Tibial artery (tissue), 4 donors: ENCODE measurements at places on chromosomes 2 and 18.

DNA sequence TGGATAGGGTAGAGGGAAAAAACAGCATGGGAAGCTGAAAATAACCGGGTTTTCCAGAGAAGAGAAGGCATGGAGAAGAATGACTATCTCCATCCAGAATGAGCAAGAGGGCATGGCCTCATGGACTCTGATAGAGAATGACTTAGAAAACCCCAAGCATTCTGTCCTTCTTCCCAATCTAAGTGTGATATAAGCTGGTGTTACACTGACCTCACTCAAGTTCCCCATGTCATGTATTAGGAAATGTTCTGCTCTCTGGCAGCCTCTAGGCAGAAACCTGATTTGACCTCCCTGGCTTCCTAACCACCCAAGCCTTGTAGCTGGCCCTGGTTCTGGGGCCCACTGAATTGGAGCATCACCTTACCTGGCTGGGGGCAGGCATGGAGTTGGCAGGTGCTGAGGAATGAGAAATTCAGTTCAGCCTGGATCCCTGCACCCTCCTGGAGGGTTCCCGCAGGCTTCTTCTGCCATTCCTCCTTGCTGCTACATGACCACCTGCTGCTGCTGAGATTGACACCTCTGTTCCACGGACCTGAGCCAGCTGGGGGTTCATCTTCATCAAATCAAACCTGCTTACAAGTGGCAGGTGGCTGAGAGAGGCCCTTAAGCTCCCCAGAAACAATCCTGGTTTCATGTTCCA is 5.2 kb upstream of the SIGLEC15 start:
- H3K4me3 ChIP-seq, result no peak overlapping the region
- no peaks in the 10 kb centered on the region for H3K36me3 ChIP-seq
- no peak for DNase-seq
- H3K27me3 ChIP-seq, result no peaks in the 10 kb centered on the region

- H3K4me3 ChIP-seq, result no peak overlapping the region
- no peaks in the 10 kb centered on the region for H3K27me3 ChIP-seq
- no peaks in the 10 kb centered on the region for H3K4me1 ChIP-seq
Observed at GRCh38 chr18:76370686-76371085, 124.4 kb downstream of the ZNF516 start.

DNA sequence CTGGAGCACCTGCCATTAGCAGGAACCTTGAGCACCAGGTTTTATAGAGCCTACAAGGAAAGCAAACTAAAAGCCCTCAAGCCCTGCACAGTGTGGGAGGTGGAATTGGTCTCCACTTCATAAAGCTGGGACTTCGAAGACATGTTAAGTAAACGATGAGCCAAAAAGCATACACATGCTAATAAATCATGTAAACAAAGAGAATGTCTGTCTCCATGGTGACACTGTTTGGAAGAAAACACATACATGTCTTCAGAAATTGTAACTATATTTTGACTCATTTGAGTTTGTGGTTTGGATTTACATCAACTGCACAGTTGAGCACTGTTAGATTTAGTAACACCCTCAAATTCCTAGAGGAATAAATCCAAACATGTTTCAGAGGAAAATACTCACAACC is 978.5 kb upstream of the LRRTM1 start:
- H3K27ac ChIP-seq, result no peak overlapping the region
- no peaks in the 10 kb centered on the region for H3K36me3 ChIP-seq
- H3K27me3 ChIP-seq, result no peaks in the 10 kb centered on the region
- DNase-seq, result no peak

DNA sequence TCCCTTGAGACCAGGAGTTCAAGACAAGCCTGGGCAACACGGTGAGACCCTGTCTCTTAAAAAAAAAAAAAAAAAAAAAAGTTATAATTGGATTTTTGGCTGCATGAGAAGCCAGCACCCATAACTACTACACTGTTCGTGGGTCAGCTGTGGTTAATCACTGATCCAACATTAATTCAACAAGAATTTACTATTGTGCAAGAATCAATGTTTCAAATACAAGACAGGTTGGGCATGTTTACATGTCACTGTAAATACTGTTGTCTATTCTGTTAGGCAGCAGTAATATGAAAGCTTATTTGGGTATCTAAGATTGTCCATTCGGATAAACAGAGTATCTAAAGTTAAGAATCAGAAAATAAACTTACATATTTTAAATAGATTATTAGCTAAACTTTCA is 62.3 kb downstream of the ESCO1 start:
- peaks cover 44% of the 10 kb centered on the region for H3K36me3 ChIP-seq
- H3K27ac ChIP-seq, result no peak overlapping the region
- no peaks in the 10 kb centered on the region for H3K27me3 ChIP-seq
- DNase-seq, result no peak
- H3K4me3 ChIP-seq, result no peak overlapping the region

- DNase-seq, result no peak
- H3K27me3 ChIP-seq, result no peaks in the 10 kb centered on the region
- no peak overlapping the region for H3K4me3 ChIP-seq
- H3K4me1 ChIP-seq, result no peaks in the 10 kb centered on the region
- H3K27ac ChIP-seq, result no peak overlapping the region
Observed at GRCh38 chr18:10965119-10965518, 184.2 kb downstream of the PIEZO2 start.

DNA sequence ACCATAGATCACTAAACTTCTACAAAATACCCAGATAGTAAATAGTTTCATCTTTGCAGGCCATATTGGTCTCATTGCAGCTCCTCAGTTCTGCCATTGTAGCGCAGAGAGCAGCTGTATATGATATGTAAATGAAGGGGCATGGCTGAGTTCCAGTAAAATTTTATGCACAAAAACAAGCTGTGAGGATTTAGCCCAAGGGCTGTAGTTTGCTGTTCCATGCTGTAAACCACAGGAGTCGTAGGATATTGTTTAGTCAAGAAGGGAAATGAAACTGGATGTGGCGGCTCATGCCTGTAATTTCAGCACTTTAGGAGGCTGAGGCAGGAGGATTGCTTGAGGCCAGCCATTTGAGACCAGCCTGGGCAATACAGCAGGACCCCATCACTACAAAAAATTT is 83.0 kb downstream of the MGAT5 start:
- DNase-seq, result no peak
- H3K4me1 ChIP-seq, result peaks cover 19% of the 10 kb centered on the region
- H3K36me3 ChIP-seq, result peaks cover 6% of the 10 kb centered on the region
- no peaks in the 10 kb centered on the region for H3K27me3 ChIP-seq

- H3K4me1 ChIP-seq, result no peaks in the 10 kb centered on the region
- H3K27ac ChIP-seq, result no peak overlapping the region
- no peak overlapping the region for H3K4me3 ChIP-seq
Observed at GRCh38 chr18:55268151-55268601, 308.9 kb upstream of the CCDC68 start.

GRCh38 chr2:36809069-36809445 is 112.5 kb downstream of the VIT start:
- no peaks in the 10 kb centered on the region for H3K36me3 ChIP-seq
- H3K4me1 ChIP-seq, result no peaks in the 10 kb centered on the region
- no peak for DNase-seq
- no peak overlapping the region for H3K4me3 ChIP-seq
- no peak overlapping the region for H3K27ac ChIP-seq

GRCh38 chr2:37244017-37244416 is 12.6 kb downstream of the NDUFAF7 start:
- DNase-seq, result no peak
- no peak overlapping the region for H3K4me3 ChIP-seq
- H3K36me3 ChIP-seq, result peaks cover 64% of the 10 kb centered on the region

DNA sequence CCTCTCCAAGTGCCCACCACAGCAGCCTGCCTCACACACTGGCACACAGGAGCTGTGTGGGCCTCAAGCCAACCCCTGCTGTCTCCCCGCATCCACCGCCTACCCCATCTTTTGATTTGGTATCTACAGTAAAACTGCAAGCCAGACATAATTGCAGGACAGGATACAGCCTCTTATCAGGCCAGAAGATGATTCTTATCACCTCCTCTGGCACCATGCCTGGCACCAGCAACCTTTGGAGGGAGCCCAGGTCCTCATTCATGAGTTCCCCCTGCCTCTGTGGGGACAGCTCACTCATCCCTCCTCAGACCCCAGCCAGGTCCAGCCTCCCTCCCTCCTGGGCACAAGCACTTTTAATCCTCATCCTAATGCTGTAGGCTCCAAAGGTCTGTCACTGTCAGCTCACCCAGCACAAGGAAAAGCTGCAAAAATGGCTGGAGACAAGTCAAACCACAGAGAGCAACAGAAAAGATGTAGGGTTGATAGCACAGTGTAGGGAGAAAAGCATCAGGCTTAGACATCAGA is 9.7 kb downstream of the RAB11FIP5 start:
- H3K36me3 ChIP-seq, result no peaks in the 10 kb centered on the region
- no peak overlapping the region for H3K27ac ChIP-seq
- no peak overlapping the region for H3K4me3 ChIP-seq
- peaks cover 14% of the 10 kb centered on the region for H3K4me1 ChIP-seq

GRCh38 chr18:10660179-10660884 is 134.5 kb downstream of the NAPG start:
- DNase-seq, result peak; percentile 60
- H3K27me3 ChIP-seq, result no peaks in the 10 kb centered on the region
- H3K4me3 ChIP-seq, result no peak overlapping the region
- no peak overlapping the region for H3K27ac ChIP-seq

DNA sequence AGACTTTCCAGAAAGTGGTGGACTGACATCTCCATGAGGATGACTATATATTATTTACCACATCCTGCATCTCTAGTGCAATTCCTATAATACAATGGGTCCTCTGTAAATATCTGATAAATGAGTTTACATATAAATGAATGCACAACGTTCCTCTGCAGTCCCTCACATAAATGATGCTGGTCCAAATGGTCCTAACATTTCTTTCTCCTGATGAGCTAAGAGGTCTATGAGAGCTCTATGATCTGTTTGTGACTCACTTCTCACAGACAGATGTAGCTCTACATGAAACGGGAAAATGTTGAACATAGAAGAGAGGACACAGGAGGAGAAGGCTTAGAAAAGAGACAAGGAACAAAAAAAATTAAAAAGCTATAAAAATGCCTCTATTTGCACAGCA is 201.2 kb upstream of the PIK3C3 start:
- H3K36me3 ChIP-seq, result no peaks in the 10 kb centered on the region
- no peaks in the 10 kb centered on the region for H3K4me1 ChIP-seq
- DNase-seq, result no peak
- H3K27ac ChIP-seq, result no peak overlapping the region
- H3K27me3 ChIP-seq, result no peaks in the 10 kb centered on the region

- no peak overlapping the region for H3K27ac ChIP-seq
- no peak for DNase-seq
- no peaks in the 10 kb centered on the region for H3K36me3 ChIP-seq
- no peaks in the 10 kb centered on the region for H3K4me1 ChIP-seq
Observed at GRCh38 chr2:199148076-199148845, 309.5 kb downstream of the SATB2 start.

DNA sequence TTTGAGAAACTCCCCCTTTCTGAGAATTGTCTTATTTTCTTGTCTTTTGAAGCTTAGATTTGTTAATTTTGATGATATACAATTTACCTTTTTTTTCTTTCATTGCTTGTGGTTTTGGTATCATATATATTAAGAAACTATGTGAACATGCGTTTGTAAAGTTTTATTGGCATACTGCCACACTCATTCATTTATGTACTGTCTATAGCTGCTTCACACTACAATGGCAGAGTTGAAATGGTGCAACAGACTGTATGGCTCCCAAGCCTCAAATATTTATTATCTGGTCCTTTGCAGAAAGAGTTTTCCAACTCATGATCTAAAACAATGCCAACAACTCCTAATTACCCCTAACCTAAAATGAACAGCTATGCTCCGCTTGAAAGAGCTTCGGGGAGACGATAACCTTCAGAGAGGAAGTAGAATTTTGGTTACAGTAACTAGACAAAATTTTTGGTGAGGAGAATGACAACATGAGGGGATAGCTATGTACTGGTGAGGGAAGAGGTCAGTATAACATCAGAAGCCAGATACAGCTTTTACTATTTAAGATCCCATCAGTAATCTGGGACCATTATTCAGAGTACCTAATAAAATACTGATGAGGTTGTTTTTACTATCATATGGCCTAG is 16.1 kb downstream of the PPP3R1 start:
- peaks cover 82% of the 10 kb centered on the region for H3K4me1 ChIP-seq
- DNase-seq, result no peak
- no peak overlapping the region for H3K4me3 ChIP-seq
- H3K36me3 ChIP-seq, result no peaks in the 10 kb centered on the region

DNA sequence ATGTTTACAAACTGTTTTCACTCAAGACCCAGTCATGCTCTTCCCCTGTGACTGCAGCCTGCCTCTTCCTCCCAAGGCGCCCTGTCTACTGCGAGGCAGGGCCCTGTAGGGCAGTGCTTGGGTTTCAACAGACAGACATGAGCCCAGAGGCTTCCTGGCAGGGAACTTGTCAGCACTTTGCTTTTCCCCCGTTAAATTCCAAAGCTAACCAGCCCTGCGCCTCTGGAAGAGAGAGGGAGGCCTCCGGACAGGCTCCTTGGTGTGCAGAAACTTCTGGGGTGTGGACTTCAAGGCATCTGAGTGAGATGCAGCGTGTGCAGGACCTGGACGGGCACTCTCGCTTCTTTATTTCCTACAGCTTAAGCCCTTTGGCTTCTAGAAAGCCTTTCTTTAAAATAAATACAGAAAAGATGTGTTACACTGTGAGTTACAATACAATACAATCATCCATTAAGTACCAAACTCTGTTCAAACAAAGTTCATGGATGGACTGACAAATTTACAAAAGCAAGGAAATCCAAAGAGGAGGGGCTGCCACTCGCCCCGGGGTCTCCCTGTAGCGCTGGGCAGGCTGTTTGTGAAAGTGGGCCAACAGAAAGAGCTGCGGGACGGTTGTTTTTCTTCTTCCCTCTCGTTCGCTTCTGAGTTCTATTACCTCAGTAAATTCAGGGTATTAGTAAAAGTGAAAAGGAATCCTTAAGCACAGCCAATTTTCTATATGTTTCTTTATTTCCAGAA is 8.8 kb upstream of the ZNF516 start:
- H3K4me1 ChIP-seq, result no peaks in the 10 kb centered on the region
- no peak overlapping the region for H3K27ac ChIP-seq
- no peaks in the 10 kb centered on the region for H3K36me3 ChIP-seq
- no peak overlapping the region for H3K4me3 ChIP-seq
- peaks cover 7% of the 10 kb centered on the region for H3K27me3 ChIP-seq

GRCh38 chr18:9735238-9735637 is 27.1 kb downstream of the RAB31 start:
- no peak for DNase-seq
- H3K27ac ChIP-seq, result no peak overlapping the region
- H3K27me3 ChIP-seq, result no peaks in the 10 kb centered on the region
- H3K36me3 ChIP-seq, result no peaks in the 10 kb centered on the region
- no peaks in the 10 kb centered on the region for H3K4me1 ChIP-seq

GRCh38 chr2:218865396-218865795 is 5.8 kb downstream of the WNT6 start:
- no peaks in the 10 kb centered on the region for H3K4me1 ChIP-seq
- H3K36me3 ChIP-seq, result no peaks in the 10 kb centered on the region
- DNase-seq, result no peak

GRCh38 chr2:195503208-195503607 is 153.8 kb upstream of the SLC39A10 start:
- DNase-seq, result no peak
- no peaks in the 10 kb centered on the region for H3K4me1 ChIP-seq
- no peaks in the 10 kb centered on the region for H3K27me3 ChIP-seq
- H3K4me3 ChIP-seq, result no peak overlapping the region
